ENCODE measurements at places on chromosomes 5 and 9.

- DNase-seq = no peak
These were observed 2.9 kb downstream of the BICD2 start for GRCh38 chr9:92761686-92762085.

DNA sequence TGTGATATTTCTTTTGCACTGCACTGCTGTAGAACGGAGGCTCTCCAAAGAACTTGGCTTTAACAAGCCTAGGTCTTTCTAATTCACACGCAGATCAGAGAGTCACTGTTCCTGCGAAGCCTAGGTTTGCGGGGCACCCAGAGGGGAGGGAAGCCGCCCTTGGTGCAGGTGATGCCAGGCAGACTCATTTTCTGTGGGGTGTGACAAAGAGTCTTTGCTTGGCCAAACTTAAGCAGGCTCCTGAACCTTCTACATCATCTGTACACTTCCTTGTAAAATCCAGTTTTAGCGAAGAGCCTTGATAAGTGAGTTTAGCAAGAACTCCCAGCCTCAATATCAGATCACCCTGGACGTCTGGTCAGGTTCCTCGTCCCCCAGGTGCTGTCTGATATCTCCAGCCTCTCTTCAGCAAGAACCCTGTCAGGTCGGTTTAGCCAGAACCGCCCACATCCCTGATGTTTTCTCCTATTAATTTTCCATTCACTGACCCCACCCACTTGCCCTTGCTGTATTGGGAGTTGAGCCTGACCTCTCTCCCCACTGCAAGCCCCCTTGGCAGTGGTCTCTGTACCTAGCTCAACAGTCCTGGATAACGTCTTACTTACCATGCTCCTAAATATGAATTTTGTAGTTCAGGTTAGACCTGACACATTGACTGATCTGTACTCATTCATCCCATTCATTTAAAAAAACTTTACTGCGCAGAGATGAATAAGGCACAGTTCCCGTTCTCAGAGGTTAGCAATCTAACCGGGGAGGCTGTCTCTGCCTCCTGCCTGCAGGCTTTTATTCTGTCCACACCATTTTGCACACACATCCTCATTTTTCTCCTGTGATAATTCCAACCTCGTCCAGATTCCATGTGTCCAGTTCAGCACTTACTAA is 880 bp upstream of the UBAC1 start:
- no peak for DNase-seq

GRCh38 chr9:136544964-136545691 is 720 bp downstream of the NOTCH1 start:
- DNase-seq = no peak

DNA sequence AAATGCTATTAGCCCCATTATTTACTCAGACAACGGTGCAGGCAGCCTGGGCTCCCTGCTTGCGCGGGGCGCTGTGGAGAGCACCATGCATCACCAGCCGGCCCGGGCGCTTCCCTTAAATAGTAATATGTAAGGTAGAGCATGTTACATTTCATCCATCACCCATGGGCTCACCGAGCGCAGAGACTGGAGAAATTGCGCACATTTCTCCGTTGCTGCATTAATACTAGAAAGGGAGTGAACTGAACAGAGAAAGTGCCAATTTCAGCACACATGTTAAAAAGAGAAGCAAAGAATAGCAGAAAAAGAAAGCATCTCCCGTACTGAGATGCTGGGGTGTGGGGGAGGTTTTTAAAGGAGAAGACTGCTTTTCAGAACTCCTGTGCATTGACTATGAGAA is 400.3 kb downstream of the ZSWIM6 start:
- DNase-seq = no peak

DNA sequence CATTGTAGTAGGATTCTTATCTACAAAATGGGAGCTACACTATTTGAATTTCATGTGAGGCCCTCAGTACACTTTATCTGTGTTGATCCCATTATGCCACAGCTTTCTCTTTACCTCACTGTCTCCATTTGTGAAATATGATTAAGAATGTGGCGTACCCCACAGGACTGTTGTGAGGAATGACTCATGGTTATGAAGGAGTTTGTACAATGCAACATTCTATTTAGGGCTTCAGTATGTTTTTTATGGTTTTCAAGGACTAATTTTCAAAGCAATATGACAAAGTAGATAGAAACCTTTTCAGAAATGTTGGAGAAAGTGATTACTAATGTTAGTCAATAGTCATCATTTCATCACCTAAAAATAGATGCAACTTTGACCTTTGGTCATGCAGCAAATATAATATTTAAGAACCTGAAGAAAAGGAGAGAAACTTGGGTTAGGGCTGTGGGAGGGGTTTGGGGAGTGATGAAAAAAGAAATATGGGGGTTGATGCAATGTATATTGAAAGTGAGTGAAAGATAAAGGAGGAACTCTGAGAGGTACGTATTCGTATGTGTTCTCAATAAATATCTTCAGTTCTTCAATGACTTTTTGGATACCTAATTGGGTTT is 53.7 kb upstream of the PIP5K1B start:
- DNase-seq = no peak

Measured in HS-27A (cell line).